Ascending aorta (tissue), 2 donors: ENCODE measurements at places on chromosomes 7 and 10.

GRCh38 chr10:129410688-129411392 lies 56.2 kb upstream of the MGMT start:
- no peaks in the 10 kb centered on the region for H3K27me3 ChIP-seq
- no peaks in the 10 kb centered on the region for H3K4me1 ChIP-seq
- H3K27ac ChIP-seq: no peak overlapping the region
- no peak for DNase-seq

DNA sequence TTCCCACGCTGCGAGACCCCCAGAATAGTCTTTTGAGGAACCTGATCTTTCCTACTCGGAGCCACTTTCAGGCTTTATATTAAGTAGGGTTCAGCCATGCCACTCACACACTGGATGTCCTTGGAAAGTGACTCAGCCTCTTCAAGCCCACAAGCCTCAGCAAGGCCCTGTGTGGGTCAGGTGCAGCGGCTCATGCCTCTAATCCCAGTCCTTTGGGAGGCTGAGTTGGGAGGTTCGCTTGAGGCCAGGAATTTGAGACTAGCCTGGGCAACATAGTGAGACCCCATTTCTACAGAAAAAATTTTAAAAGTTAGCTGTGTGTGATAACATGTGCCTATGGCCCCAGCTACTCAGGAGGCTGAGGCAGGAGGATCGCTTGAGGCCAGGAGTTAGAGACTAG lies 119.7 kb upstream of the TNRC18 start:
- H3K36me3 ChIP-seq: no peaks in the 10 kb centered on the region
- no peak for DNase-seq
- H3K27me3 ChIP-seq: no peaks in the 10 kb centered on the region
- H3K4me1 ChIP-seq: no peaks in the 10 kb centered on the region
- H3K4me3 ChIP-seq: no peak overlapping the region
- H3K27ac ChIP-seq: no peak overlapping the region

DNA sequence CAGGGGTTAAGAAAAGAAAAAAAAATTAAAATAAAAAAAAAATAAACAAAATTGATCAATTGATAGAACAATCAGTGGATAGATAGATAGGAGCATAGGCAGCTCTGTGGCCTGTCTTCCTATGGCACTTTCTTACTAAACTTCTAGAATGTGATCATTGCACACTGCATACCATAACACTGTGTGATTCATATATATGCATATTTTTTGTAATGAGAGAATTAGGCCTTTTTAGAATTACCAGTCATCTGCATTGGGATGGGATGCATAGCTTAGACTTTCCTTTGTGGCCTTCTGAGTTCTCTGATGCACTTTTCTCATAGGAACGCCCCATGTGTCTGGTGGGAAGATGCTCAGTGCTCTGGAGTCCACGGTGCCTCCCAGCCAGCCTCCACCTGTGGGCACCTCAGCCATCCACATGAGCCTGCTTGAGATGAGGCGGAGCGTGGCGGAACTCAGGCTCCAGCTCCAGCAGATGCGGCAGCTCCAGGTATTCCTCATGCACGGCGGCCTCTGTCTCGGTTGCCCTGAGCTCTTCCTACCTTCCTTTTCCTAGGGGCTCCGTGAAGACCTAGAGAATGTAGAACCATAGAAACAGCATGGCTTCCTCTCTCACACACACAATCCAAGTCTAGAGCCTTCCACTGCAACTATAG lies 222.5 kb downstream of the ARHGAP21 start:
- peaks cover 4% of the 10 kb centered on the region for H3K36me3 ChIP-seq
- no peaks in the 10 kb centered on the region for H3K4me1 ChIP-seq
- no peak overlapping the region for H3K4me3 ChIP-seq

DNA sequence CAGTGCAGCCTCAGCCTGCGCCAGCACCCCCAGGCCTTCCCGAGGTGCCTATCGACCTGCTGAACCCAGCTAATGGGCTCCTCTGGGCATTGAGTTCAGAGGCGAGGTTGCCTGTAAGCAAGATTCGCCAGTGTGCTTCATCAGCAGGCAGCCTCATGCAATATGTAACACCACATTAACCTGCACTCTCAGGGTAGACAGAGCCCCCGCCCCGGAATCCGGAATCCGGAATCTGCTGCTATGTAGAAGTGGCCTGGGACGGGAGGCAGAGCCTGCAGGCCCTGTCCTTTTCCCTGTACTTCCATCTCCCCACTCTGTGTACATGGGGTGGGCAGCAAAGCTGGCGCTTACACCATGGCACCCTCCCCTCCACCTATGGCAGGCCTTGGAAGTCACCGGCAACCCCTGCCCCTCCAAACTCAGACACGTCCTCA lies 83.9 kb upstream of the RET start:
- no peak overlapping the region for H3K4me3 ChIP-seq
- no peaks in the 10 kb centered on the region for H3K36me3 ChIP-seq
- no peaks in the 10 kb centered on the region for H3K4me1 ChIP-seq

GRCh38 chr10:10777723-10778122 lies 239.9 kb upstream of the CELF2 start:
- H3K36me3 ChIP-seq: no peaks in the 10 kb centered on the region
- DNase-seq: no peak
- no peaks in the 10 kb centered on the region for H3K4me1 ChIP-seq
- H3K27ac ChIP-seq: no peak overlapping the region
